ENCODE measurements at places on chromosomes 3 and 15. TPM values are rescaled to one million over a fixed set of nuclear protein-coding genes. Genes with fewer than 3 reads are reported as not detected.

The ABHD17C gene
- 3.4 TPM for total RNA-seq

The AP3B2 gene
- total RNA-seq = 1.6 TPM

The PLAAT1 gene
- 0.72 TPM for total RNA-seq

The SNRPA1 gene
- 40.2 TPM for total RNA-seq

GRCh38 chr3:137988982-137989381, 21.0 kb upstream of the CLDN18 start:
- H3K4me3 ChIP-seq = no peak overlapping the region
- H3K4me1 ChIP-seq = no peaks in the 10 kb centered on the region
- H3K27me3 ChIP-seq = no peaks in the 10 kb centered on the region
- no peaks in the 10 kb centered on the region for H3K36me3 ChIP-seq

DNA sequence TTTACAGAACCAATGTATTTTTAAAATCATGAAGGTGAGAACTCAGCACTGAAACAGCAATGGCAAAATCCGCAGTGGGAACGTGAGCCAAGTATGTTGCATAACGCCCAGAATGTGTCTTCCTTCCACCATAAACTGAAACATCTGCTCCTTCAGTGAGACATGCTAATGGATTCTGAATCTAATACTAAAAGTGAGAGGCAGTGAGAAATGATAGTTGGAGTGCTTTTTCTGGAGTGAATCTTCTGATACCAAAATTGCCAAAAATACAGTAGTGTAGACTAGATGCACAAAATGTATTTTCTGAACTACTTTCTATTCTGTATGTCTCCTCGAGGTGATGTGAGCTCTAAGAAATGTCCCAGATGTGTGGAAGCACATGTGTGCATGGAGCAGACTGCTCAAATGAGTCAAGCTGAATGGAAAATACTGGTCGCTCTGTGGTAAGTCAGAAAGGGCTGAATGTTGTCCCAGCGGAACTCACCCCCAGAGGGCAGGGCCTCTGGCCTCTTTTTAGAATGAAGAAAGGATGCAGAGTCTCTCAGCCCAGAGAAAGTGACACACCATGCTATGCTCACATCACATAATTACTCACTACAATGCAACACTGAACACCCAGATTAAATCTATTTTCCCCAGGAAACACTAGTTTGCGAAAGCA, 73.0 kb downstream of the ATP10A start:
- H3K4me1 ChIP-seq = peaks cover 12% of the 10 kb centered on the region
- H3K36me3 ChIP-seq = no peaks in the 10 kb centered on the region
- no peaks in the 10 kb centered on the region for H3K27me3 ChIP-seq
- DNase-seq = peak; percentile 68

DNA sequence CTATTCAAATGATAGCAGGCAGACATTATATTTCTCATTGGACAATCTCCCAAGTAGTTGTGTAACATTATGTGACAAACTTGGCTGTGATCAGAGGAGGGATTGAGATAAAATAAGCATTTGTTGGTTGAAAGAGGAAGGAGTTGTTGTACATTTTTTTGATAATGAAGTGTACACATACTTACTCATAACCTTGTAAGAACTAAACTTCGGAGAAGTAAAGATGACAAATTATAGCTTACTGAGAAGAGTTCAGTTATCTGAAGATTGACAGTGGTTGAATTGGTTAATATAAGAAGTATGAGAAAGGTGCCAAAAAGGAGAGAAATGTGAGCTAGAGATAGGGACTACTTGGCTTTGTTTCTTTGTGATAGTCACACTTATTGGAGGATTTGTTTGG, 32.6 kb downstream of the STT3B start:
- H3K4me1 ChIP-seq = peaks cover 9% of the 10 kb centered on the region
- no peak overlapping the region for H3K4me3 ChIP-seq
- no peak for DNase-seq
- H3K36me3 ChIP-seq = no peaks in the 10 kb centered on the region
- no peak overlapping the region for H3K27ac ChIP-seq

DNA sequence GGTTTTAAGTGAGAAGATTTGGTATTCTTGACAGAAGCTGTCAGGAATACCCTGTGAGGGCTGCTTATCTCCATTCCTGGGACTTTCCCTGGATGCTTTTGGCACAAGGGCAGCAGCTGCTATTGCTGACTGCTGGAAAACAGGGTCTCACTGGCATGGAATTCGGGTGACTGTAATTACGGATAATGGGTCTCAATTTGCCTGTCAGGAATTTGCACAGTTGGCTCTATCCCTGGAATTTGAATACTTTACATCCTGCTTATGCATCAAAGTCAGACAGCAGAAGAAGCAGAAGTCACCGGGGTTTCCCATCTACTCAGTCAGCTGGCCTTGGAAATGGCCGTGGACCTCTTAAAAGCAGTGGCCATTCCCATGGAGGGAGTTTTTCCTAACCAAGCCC, 25.9 kb upstream of the AKAP13 start:
- no peak for DNase-seq
- no peaks in the 10 kb centered on the region for H3K27me3 ChIP-seq
- no peaks in the 10 kb centered on the region for H3K36me3 ChIP-seq
- no peak overlapping the region for H3K4me3 ChIP-seq
- no peak overlapping the region for H3K27ac ChIP-seq
- no peaks in the 10 kb centered on the region for H3K4me1 ChIP-seq

DNA sequence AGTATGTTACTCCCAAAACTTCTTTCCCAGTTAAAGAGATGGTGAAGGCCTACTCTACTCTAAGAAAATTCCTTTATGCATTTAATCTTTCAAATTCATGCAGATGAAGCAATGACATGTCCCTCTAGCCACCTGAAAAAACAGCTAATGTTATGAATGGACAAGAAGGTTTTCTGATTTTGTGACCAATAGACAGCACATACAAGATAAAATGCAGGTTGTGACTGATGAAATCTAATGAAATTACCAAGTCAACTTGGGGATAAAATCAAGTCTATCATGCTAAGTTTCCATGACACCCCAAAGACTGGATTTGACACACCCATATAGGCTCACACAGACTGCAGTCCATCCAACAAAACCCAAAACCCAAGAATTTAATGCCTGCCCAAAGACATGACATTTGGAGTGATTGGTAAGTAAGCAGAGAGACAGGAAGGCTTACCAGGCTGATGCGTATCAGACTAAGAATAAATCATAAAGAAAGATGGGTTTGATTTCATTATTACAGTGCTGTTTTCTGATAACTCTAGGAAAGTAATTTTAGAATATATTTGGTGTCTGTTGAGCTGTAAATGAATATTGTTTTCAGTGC, 26.4 kb downstream of the CD47 start:
- no peaks in the 10 kb centered on the region for H3K4me1 ChIP-seq
- no peak for DNase-seq
- H3K36me3 ChIP-seq = peaks cover 2% of the 10 kb centered on the region
- no peaks in the 10 kb centered on the region for H3K27me3 ChIP-seq

DNA sequence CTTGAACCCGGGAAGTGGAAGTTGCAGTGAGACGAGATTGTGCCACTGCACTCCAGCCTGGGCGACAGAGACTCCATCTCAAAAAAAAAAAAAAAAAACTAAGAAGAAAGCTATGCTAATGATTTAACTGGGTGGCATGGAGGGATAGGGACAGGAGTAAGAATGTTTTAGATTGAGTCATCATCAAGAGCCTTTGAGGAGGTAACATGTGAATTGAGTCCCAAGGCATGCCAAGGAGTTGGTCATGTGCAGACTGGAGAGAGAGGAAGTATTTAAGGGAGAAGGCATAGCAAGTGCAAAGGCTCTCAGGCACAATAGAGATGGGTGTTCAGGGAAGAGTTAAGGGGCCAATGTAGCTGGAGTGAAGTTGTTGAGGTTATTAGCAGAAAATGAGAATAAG, 9.1 kb downstream of the BNC1 start:
- no peaks in the 10 kb centered on the region for H3K4me1 ChIP-seq
- no peak overlapping the region for H3K27ac ChIP-seq
- DNase-seq = no peak
- no peaks in the 10 kb centered on the region for H3K27me3 ChIP-seq
- no peaks in the 10 kb centered on the region for H3K36me3 ChIP-seq

DNA sequence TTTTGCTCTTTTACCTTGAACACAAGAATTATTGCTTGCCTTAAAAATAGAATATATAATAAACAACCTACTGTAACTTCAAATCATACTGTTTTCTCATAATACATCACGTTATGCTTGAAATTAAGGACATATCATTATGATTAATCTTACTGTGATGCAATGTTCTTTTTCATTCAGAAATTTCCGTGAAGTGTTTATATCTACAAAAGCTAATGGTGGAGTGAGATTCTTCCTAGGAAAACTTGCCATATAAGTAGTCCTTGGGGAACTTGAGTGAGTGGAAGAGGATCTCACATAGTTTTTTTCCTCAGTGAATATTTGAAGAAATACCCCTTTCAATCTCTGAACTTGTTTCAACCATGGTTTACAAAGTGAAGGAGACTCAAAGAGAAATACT, 498.7 kb upstream of the CBLB start:
- H3K27me3 ChIP-seq = no peaks in the 10 kb centered on the region
- H3K36me3 ChIP-seq = no peaks in the 10 kb centered on the region
- H3K4me3 ChIP-seq = no peak overlapping the region
- no peaks in the 10 kb centered on the region for H3K4me1 ChIP-seq
- no peak overlapping the region for H3K27ac ChIP-seq

DNA sequence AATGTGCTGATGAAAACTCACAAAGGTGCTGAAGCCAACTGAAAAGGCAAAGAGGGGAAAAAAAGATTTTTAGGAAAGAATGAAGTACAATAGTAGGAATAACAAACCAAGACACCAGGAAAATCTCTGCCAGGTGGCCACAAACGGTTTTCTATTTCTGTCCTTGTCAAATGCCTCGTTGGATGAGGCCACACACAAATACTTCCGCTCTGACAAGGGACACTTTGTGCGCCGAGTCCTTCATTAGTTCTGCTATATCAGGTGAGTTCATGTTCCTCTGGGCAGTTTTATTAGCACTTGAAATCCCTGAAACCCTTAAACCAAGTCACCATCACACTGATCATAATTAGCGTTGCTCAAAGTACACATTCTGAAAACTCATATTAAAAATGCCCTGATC, 373.1 kb downstream of the VPS13C start:
- no peak overlapping the region for H3K4me3 ChIP-seq
- no peaks in the 10 kb centered on the region for H3K4me1 ChIP-seq
- H3K27me3 ChIP-seq = no peaks in the 10 kb centered on the region
- no peak for DNase-seq
- H3K36me3 ChIP-seq = no peaks in the 10 kb centered on the region
- no peak overlapping the region for H3K27ac ChIP-seq

DNA sequence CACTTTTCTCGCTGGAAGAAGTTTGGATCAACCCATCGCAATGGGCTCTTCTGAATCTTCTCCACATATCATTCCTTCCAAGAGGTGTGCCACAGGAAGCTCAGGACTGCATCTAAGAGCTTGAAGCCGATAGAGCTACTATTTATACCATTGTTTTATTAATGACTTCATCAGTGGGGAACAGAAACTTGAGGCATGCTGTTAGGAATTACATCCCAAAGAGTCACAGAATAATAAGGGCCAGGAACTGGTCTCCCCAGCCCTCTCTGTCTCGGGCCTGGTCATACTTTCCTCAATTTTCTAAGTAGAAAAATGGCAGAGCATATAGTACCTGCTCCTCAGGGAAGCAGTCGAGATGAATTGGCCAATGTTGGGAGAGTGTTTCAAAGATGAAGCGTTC, 16.9 kb upstream of the C15orf61 start:
- no peaks in the 10 kb centered on the region for H3K27me3 ChIP-seq
- no peak for DNase-seq
- H3K4me3 ChIP-seq = no peak overlapping the region

DNA sequence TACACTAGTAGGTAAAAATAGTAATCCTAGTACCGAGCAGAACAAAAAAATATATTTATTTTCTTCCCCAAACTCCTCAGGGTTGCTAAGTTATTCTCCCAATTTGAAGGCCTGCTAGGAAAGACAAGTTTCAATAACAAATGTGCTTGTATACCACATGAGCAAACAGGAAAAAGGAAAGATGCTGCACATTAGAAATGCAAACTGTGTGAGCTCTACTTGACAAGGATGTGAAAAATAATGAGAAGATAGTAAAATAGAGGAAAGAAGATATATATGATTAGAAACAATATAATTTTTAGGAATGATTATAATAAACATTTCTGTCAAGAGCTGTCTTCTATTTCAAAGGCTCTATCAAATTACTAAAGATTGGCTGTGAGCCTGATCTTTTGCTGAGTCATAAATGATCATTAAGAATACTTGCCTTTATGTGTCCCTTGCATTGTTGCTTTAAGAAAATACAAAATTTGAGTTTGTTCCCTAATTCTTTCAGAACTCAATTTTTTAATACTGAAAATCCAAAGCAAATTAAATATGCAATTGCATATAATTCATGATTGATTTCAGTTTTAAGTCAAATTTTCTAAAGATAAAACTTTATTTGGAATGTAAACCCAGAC, 174.2 kb downstream of the NEK10 start:
- H3K27me3 ChIP-seq = no peaks in the 10 kb centered on the region
- peaks cover 1% of the 10 kb centered on the region for H3K4me1 ChIP-seq
- H3K36me3 ChIP-seq = no peaks in the 10 kb centered on the region
- H3K4me3 ChIP-seq = no peak overlapping the region
- DNase-seq = no peak

GRCh38 chr15:41949401-41950126, 22.8 kb downstream of the EHD4 start:
- no peak for DNase-seq
- H3K36me3 ChIP-seq = no peaks in the 10 kb centered on the region
- H3K4me1 ChIP-seq = peaks cover 9% of the 10 kb centered on the region
- H3K27ac ChIP-seq = no peak overlapping the region
- H3K27me3 ChIP-seq = no peaks in the 10 kb centered on the region
- H3K4me3 ChIP-seq = no peak overlapping the region

GRCh38 chr3:2166552-2166951, 67.9 kb downstream of the CNTN4 start:
- H3K4me3 ChIP-seq = no peak overlapping the region
- H3K36me3 ChIP-seq = no peaks in the 10 kb centered on the region
- no peak overlapping the region for H3K27ac ChIP-seq
- H3K27me3 ChIP-seq = peaks cover 4% of the 10 kb centered on the region

- no peaks in the 10 kb centered on the region for H3K36me3 ChIP-seq
- no peak overlapping the region for H3K27ac ChIP-seq
- H3K4me3 ChIP-seq = no peak overlapping the region
- no peaks in the 10 kb centered on the region for H3K4me1 ChIP-seq
- no peaks in the 10 kb centered on the region for H3K27me3 ChIP-seq
- no peak for DNase-seq
Measured at GRCh38 chr3:15924914-15925313, 127.1 kb upstream of the ANKRD28 start.

- H3K4me3 ChIP-seq = no peak overlapping the region
- no peak overlapping the region for H3K27ac ChIP-seq
- H3K4me1 ChIP-seq = no peaks in the 10 kb centered on the region
- H3K27me3 ChIP-seq = no peaks in the 10 kb centered on the region
- no peaks in the 10 kb centered on the region for H3K36me3 ChIP-seq
Measured at GRCh38 chr3:78881501-78881900, 886.3 kb downstream of the ROBO1 start.

GRCh38 chr15:66156310-66156975, 97.1 kb downstream of the MEGF11 start:
- H3K4me1 ChIP-seq = no peaks in the 10 kb centered on the region
- no peaks in the 10 kb centered on the region for H3K36me3 ChIP-seq
- no peak overlapping the region for H3K27ac ChIP-seq
- H3K27me3 ChIP-seq = no peaks in the 10 kb centered on the region
- no peak for DNase-seq
- no peak overlapping the region for H3K4me3 ChIP-seq
